Stimulated activated CD4-positive, alpha-beta T cell treated with anti-CD3 and anti-CD28 coated beads, Interleukin-15, amount 100 ng/mL, for 1 hour (primary cell): ENCODE measurements at places on chromosomes 6 and 20.
A peak's percentile ranks its signal among the peaks of the same experiment; 100 is the strongest.

GRCh38 chr6:10559522-10560152 is 38.5 kb downstream of the GCNT2 start:
- no peak for DNase-seq

GRCh38 chr6:38080360-38080759 is 260.8 kb downstream of the ZFAND3 start:
- DNase-seq: no peak

GRCh38 chr6:89830170-89830809 is 610 bp downstream of the CASP8AP2 start:
- DNase-seq: no peak

DNA sequence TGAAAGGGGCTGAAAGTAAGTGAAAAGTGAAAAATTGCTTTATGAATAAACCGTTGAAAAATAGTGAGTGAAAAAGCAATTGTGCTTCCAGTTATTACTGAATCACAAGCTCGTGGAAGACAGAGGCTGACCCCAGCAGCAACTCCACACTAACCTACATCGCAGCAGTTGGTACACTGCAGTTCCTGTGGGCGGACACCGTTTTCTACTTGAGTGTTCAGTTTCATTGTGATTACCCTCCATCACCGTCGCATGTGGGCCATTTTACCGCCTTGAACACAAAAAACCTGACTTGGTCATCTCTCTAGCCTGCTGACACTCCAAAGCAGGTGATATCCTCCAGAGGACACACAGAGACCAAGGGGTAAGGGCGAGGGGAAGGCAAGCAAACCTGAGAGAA is 28.4 kb downstream of the PRDM1 start:
- DNase-seq: peak; percentile 22

DNA sequence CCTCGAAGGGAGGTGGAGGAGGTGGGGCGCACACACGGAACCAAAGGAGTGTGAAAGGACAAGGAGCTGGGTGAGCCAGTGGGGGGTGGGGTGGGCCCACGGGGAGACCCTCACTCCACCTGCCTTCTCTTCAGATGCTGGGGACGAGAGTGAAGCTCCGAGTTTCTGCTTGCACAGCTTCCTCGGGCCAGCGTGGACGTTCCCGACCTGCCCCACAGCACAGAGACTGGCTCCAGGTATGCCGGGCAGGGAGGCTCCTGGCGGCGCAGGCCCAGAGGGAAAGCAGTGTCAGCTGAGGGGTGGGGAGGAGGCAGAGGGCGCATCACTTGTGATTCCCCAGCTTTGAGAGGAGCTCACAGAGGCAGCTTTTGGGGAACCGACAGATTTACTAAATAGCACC is 98.5 kb upstream of the RPS6KA2 start:
- DNase-seq: no peak

GRCh38 chr20:18635380-18635779 is 47.5 kb downstream of the DTD1 start:
- no peak for DNase-seq

DNA sequence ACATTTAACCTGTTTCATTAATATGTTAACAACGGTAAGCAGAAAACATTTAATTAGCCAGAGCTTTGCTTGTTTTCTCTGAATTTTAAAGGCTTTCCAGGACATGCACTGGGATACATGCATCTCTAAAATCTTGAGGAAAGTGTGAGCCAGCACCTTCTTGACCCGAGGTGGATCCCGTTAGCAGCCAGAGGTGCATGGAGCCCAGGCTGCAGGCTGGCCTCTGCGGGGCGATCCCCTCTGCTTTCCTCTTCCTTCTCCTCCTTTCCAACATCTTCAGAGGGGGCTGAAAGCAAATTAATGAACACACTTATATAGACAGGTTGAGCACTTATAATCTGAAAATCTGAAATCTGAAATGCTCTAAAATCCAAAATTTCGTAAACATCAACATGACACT is 128.7 kb upstream of the CST7 start:
- DNase-seq: no peak

DNA sequence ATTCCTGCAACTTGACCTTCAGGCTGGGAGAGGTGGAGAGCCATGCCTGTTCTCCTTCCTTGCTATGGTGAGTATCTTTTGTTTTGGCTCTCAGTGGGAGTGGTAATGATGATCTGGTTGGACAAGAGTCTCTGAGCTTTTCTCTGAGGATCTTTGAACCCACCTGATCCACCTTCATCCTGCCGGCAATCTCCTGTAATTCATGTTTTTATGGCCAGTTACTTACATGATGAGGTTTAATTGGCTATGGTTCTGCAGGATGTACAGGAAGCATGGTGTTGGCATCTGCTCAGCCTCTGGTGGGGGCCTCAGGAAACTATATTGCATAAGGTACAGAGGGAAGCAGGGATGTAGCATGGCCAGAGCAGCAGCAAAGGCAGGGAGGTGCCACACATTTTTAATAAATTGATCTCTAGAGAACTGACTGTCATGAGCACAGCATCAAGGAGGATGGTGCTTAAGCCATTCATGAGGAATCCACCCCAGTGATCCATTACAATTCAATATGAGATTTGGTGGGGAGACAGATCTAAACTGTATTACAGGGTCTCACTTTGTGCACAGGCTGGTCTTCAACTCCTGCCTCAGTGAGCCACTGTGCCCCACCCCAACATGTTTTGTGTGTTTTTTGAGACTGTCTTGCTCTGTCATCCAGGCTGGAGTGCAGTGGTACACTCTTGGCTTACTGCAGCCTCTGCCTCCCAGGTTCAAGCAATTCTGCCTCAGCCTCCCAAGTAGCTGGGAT is 10.0 kb downstream of the HSPA1B start:
- DNase-seq: no peak

DNA sequence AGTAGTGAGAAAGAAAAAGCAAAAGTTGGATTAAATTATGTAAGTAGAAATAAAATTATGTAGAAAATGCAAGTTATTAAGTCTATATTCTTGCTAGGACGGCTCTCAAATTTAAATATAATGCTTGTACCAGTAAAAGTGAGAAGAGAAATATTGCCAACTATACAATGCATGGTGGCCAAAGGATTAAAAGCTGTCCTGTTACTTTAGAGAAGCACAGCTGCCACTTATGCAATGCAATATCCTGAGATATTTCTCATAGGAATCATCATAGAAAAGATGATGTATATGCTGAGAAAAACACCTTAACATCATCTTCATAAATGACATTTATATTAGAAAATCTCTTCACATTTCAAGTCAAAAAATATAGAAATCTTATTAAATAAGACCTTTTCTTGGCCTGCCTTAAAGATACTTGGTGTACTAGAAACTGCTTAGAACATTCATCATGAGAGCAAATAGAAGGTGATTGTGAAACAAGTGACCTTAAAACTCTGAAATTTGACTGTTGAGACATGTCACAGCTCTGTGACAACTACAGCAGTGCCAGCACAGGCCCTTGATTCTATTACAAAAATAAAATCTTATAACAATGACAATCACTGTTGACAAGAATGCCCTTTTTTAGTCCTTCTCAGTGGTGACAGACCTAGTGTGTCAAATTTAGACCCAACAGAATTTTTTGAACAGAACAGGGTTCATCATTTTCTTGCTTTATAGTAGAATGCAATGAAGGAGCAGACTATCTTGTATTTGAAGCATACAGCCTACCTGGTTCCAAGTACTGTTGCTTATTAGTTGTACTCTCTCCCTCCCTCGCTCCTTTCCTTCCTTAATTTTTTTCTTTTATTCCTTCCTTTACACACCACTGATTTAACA is 173.1 kb downstream of the CLVS2 start:
- DNase-seq: no peak

- no peak for DNase-seq
Observed at GRCh38 chr6:159252955-159253508, 83.8 kb downstream of the FNDC1 start.

- no peak for DNase-seq
Observed at GRCh38 chr6:56361812-56362211, 114.4 kb upstream of the COL21A1 start.

GRCh38 chr6:41077536-41077935 is 4.8 kb downstream of the NFYA start:
- DNase-seq: no peak
